Right renal pelvis (tissue), 4 donors: ENCODE measurements at places on chromosomes 2 and 18.
A peak's percentile ranks its signal among the peaks of the same experiment; 100 is the strongest.

DNA sequence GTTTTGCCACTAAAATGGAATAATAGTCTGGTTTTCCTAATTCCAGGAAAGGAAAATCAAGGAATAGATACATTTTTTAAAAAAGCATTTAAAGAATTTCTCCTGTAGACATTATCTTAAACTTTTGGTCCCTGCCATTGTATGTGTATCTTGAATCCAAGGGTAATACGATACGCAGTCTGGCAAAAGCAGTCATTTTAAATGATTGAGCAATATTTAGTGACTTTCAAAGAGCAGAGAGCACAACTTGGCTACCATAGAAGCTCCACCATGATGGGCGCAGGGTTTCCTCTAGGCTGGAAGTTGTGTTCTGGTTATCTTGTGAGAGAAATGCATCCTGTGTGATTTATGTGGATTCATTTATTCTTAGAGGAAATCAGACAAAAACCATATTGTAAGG, 92.9 kb downstream of the NEDD4L start:
- DNase-seq: no peak

- no peak for DNase-seq
Measured at GRCh38 chr18:32801228-32801627, 28.4 kb upstream of the KLHL14 start.

DNA sequence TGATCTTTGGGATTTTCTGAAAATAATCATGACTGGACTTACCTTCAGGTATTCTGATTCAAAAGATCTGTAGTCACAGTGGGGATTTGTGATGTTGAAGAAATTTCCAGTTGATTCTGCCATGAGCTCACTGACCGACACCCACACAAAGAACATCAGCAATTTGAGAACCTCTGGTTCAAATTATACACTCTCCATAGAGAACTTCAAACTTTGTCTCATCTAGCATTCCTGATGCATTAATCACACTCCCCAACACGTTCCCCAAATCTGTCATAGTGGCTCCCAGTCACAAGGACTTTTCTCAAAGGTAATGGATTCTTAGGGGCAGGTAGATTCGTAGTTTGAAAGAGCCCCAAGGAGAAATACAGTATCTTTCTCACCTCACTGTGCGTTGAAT, 584.3 kb downstream of the FBXO15 start:
- DNase-seq: no peak

DNA sequence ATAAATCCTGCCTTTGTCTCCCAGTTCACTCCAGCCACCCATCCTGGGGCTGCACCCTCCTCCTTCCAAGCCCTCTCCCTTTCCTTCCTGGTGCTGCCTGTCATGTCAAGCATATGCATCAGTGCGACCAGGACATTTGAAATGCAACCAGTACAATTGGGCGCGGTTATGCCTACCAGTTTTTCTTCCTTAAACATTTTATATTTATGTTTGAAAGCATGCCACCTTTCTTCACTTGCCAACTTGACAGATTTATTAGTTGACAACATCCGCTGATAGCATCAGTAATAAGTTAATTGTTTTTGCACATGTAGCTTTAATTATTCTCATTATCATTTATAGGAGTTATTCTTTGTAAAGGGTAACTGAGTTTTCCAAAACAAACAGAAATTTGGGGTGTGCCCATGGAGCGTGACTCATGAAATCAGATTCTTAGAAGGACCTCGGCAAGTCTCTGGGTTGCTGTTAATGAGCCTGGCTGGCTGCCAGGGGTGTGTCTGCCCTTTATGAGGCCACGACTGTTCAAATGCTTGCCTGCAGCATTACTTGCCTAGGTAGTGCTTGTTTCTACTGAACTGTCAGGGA, 32.8 kb upstream of the IL1B start:
- DNase-seq: peak; percentile 51
